Naive thymus-derived CD4-positive, alpha-beta T cell (primary cell): ENCODE measurements at places on chromosomes 3 and 15. TPM values are rescaled to one million over a fixed set of nuclear protein-coding genes. Genes with fewer than 3 reads are reported as not detected.

DNA sequence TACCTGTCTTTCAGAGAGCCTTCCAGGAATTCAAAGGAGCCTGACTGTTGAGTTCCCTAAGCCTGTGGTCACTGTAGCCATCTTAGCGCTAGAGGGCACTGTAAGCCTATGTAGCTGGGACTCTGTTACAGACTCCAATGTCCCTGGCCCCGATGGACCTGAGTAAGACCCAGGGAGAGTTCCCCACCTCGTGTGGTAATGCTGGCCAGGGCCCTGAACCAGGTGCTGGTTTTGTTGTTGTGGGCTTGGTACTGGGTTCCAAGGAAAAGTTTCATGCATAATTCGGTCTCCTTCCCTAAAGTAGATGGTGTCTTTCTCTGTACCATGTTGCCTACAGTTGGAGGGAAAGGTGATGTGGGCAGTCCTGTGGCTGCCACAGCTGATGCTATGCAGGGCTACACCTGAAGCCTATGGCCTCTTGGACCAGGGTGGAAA is 32.4 kb downstream of the CDAN1 start:
- H3K36me3 ChIP-seq = no peaks in the 10 kb centered on the region
- no peaks in the 10 kb centered on the region for H3K4me1 ChIP-seq
- DNase-seq = peak; percentile 48
- no peak overlapping the region for H3K4me3 ChIP-seq

Gene TMC3
- not detected for total RNA-seq

Gene STAC
- total RNA-seq = not detected

Gene CEP70
- 35.1 TPM for total RNA-seq

- no peak overlapping the region for H3K27ac ChIP-seq
- H3K27me3 ChIP-seq = no peaks in the 10 kb centered on the region
- no peak for DNase-seq
- H3K4me1 ChIP-seq = peaks cover 6% of the 10 kb centered on the region
- H3K4me3 ChIP-seq = no peak overlapping the region
- no peaks in the 10 kb centered on the region for H3K36me3 ChIP-seq
Measured at GRCh38 chr15:31448635-31448979, 122.0 kb downstream of the KLF13 start.
